ENCODE measurements at places on chromosomes 16 and 17.

GRCh38 chr16:30660424-30661261 lies 2.4 kb downstream of the FBRS start:
- DNase-seq: peak; percentile 31

GRCh38 chr16:3608069-3608468 lies 3.3 kb downstream of the SLX4 start:
- DNase-seq: no peak

GRCh38 chr16:68365167-68365817 lies 54.5 kb downstream of the PRMT7 start:
- DNase-seq: peak; percentile 27

- no peak for DNase-seq
These were observed 15.0 kb upstream of the PITPNA start for GRCh38 chr17:1577583-1578013.

DNA sequence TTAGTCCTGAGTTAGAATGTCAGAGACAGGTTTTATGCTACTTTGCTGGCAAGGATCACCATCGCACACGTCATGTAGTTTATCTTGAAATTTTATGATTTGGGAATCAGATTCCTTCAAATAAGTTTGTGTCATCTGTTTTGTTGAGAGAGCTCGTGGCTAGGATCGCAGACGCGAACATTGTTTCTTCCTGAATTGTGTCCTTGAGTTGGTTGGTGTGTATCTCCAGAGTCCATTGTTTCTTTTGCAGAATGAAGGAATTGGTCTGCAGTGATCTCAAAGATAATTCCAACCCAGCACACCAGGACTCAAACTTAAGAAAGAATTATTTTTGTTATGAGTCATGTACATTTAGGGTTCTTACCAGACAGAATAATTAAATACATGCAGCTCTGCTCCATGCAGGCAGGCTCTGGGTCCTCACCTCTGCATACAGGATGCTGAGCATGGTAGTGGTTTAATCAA lies 51.6 kb downstream of the PRKCA start:
- no peak for DNase-seq

GRCh38 chr16:69107316-69107962 lies 2.0 kb downstream of the HAS3 start:
- no peak for DNase-seq
